Mucosa of gallbladder (tissue), 1 donor: ENCODE measurements at places on chromosomes 12 and 14. TPM values are rescaled to one million over a fixed set of nuclear protein-coding genes. Genes with fewer than 3 reads are reported as not detected.

DNA sequence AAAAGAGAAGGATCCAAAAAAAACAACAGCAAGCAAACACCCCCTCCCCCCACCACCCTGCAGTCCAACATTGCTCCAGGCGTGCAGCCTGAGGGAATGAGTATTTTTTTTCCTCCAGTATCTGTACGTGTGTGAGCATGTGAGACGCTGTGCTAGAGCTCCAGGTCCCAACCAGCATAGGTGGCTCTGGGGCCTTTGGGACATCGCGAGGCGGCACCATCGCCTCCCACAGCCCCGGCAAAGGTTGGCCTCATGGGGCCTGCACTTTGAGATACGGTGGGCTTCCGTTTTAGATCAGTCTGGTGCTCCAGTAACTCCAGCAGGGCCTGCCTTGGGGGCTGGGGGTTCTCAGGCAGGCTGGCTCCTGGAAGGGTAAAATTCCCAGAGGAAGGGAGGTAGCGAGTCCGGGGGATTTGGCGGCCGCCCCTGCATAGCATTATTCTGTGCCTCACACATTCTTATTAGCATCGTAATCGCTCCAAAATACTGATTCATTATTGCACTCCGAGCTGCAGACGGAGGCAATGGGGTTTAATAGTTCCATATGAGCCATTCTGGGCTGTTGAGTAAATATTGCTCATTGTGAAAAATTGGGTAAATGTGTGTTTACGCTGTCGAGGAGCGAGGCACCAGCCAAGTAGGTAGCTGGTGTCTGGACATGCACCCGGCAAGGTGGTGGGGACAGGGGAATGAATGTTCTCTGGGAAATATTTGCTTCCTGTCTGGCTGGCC, 143.1 kb upstream of the MYL2 start:
- DNase-seq, result no peak

DNA sequence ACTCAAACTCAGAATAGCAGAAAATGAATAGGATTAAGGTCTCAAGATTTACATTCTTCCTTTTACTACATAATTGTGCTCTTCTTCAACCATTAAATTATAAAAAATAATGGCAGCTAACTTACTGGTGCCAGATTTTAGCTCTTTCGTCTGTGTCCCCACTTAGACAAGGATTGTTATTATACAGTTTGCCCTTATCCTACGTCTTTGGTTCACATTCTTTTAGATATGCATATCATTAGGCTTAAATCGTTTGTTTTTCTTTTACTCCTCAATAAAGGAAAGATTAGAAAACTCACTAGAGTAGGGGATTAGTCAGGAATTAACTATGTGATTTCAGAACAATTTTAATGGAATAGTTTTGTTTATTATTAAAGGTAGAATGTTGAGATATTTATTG, 129.6 kb upstream of the GARIN2 start:
- DNase-seq, result no peak

Gene FOXN3
- 63.0 TPM for total RNA-seq

Gene AQP5
- total RNA-seq, result 1.6 TPM

DNA sequence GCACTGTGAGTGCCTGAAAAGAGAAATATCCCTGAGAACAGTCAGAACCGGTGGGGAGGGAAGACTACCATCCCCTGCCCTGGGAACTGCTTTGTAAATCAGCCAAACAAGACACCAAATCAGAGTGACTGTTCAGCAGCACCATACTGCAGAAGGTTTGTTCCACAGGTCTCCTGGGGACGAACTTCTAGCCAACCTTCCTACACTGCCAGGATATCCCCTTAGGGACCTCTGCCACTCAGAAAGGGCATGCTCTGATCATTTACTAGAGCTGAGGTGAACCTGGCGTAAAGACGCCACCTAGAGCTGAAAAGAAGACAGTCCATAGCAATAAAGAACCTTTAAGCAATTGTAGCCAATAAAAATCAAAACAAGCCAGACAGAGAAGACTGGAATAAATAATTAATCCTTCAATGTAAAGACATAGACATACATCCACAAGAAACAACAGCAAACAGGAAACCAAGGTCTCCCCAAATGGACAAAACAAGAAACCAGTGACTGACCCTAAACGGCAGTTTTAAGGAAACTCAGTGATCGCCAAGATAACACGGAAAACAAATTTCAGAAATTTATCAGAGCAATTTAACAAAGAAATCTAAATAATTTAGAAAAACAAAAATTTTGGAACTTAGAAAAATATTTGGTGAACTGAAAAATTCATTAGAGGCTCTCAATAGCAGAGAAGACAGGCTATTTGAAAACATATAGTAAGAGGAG, 228.1 kb upstream of the AMIGO2 start:
- DNase-seq, result peak; percentile 54

DNA sequence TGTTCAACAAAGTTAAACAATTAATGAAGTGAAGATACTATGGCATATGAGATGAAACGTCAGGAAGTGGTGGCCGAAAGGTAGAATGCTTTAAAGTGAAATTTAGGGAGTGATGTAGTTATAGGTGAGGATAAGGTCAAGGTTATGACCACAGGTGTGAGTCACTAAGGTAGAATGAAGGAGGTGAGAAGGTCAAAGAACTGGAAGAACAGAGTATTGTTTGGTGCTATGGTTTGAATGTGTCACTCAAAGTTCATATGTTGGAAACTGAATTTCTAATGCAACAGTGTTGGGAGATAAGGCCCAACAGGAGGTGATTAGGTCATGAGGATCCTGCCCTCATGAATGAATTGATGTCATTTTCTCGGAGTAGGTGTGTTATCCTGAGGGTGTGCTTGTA, 293.6 kb downstream of the NELL2 start:
- DNase-seq, result no peak

DNA sequence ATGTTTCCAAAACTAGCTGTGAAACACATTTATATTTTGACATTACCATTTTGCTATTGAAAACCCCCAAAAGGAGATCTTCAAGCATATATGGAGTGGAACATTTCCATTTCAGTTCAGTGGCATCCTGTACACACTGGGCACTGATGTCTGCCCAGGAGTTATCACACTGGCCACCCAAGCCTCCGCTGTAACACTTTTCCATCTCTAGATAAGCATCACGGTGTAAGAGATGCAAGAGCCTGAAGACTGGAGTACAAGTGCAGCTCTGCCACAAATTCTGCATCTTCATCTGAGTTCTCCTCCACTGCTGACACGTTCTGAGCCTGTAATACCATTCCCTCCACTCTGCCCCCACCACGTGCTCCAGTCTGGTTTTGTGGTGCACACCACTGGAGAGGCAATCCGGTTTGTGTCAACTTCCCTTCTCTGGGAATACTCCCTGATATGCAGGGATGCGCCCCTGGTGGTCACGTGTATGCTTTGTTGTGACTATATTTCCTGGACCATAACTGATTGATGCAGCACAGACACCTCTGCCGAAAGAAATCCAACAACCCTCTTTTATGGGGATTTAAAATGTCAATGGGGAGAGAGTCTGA, 12.7 kb downstream of the SPTLC2 start:
- no peak for DNase-seq

Gene IAPP
- not detected for total RNA-seq

Gene WBP11
- total RNA-seq, result 41.1 TPM

DNA sequence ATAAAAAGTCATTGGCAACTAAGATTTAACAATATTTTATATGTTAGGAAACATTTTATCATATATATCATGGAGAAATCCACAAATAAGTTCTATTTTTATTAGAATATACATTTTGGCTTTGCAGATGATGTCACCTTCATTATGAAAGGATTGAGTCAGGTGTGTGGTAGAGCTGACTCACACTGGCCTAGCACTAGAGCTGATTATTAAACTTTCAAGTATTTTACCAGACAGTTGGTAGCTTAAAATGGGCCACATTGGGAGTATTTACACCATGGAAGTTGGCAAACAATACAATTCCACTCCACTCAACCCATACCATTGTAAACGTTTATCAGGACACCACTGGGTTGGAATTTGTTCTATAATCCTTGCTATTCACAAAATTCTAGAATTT, 1036.6 kb downstream of the TRHDE start:
- no peak for DNase-seq

DNA sequence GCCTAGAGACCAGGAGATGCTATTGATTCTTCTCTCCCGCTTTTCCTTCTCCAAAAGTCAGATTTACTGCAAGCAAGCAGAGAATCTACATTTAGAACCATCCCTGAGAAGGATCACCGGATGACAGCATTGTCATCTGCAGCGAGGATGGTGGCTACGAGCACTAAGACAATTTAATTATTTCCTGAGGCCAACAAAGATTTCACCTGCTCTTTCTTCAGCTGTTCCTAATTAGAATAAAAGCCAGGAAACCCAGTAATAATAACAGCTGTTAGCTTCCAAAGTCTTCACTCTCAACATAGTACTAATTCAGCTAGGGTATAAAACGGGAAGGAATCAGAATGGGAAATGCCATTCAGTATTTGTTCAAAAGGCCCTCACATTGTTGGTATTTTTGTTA, 53.3 kb downstream of the TMTC1 start:
- DNase-seq, result no peak

DNA sequence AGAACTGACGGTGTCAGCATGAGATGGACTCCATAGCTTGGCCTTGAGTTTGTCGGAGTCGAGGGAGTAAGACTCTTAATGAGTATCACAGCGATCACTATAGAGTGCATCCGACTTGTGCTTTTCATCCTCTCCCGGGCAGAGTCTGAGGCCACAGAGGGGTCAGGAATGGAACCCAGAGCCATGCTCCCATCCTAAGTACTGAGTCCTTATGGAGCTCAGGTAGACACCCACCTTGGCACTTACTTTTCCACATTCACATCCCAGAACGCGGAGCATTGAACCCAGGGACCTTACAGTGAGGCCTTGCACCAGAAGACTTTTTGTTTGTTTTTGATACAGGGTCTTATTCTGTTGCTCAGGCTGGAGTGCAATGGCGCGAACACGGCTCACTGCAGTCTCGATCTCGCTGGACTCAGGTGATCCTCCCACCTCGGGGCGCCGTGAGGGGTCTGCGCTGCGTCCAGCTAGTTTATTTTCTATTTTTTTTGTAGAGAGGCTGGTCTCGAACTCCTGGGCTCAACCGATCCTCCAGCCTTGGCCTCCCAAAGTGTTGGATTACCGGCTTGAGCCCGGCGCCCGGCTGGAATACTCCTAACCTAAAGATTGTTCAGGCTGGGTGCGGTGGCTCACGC, 719 bp upstream of the SRSF9 start:
- peak; percentile 10 for DNase-seq

Gene CCDC197
- not detected for total RNA-seq

Gene TSPAN8
- total RNA-seq, result 345 TPM

GRCh38 chr12:122982477-122982815, 2.0 kb downstream of the ARL6IP4 start:
- DNase-seq, result no peak

DNA sequence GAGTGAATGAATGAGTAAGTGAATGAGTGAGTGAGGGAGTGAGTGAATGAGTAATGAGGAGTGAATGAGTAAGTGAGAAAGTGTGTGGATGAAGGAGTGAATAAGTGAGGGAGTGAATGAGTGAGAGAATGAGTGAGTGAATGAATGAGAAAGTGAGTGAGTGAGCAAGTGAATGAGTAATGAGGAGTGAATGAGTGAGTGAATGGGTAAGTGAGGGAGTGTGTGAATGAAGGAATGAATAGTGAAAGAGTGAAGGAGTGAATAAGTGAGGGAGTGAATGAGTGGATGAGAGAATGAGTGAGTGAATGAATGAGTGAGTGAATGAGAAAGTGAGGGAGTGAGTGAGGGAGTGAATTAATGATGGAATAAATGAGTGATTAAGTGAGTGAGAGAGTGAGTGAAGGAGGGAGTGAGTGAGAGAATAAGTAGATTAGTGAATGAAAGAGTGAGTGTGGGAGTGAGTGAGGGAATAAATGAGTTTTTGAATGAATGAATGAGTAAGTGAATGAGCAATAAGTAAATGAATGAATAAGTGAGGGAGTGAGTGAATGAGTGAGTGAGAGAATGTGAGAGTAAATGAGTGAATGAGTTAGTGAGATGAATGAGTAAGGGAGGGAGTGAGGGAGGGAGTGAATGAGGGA, 364.5 kb downstream of the ADGRD1 start:
- DNase-seq, result no peak

GRCh38 chr12:63967358-63968145, 123.1 kb downstream of the SRGAP1 start:
- no peak for DNase-seq

Gene KERA
- total RNA-seq, result not detected

Gene RNASE1
- total RNA-seq, result 609 TPM

Gene FAM181A
- not detected for total RNA-seq

Gene ADAM21
- total RNA-seq, result 0.40 TPM

Gene KRT6C
- not detected for total RNA-seq

DNA sequence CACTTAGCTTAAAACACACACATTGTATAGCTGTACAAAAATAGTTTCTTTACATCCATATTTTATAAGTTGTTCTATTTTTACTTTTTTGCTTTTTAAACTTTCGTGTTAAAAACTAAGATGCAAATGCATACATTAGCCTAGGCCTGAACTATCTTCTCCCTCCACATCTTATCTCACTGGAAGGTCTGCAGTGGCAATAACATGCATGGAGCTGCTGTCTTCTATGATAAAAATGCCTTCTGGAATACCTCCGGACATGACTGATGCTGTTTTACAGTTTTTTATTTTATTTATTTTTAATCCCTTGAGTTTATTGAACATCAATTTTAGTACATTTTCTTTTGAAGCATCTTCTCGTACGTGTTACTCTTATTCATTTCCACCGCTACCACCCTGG, 112.3 kb upstream of the TSPAN8 start:
- no peak for DNase-seq
